ENCODE measurements at places on chromosomes 3 and 15.

GRCh38 chr3:71962561-71963240 lies 177.8 kb upstream of the PROK2 start:
- DNase-seq = no peak

GRCh38 chr3:99970198-99970597 lies 144.1 kb downstream of the FILIP1L start:
- DNase-seq = no peak

DNA sequence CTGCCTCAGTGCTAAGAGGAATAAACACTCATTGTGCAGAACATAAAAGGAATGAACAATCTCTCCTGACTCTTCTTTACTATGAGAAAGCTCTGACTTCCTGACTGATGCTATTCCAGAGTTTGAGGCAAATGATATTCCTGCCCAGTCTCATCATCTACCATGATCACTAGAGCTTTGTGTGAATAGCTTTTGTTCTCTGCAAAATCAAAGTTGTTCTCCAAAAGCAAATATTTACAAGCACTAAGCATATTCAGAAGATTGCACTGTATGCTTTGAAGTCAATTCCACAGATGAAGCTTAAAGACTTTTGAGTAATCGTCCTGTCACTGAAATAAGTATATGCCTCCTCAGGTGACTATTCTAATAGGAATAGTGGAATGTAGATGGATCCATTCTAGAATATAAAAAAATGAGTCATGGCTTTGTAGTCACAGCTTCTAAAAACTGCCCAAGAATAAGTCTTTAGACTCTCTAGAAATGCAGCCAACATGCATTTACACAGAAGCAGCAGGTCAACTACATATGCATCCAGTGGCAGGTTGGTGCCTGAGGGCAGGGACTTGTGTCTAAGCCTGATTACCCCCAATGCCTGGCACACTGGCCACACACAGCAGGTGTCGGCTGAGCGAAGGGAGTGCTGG lies 34.6 kb downstream of the TNFAIP8L3 start:
- DNase-seq = no peak

DNA sequence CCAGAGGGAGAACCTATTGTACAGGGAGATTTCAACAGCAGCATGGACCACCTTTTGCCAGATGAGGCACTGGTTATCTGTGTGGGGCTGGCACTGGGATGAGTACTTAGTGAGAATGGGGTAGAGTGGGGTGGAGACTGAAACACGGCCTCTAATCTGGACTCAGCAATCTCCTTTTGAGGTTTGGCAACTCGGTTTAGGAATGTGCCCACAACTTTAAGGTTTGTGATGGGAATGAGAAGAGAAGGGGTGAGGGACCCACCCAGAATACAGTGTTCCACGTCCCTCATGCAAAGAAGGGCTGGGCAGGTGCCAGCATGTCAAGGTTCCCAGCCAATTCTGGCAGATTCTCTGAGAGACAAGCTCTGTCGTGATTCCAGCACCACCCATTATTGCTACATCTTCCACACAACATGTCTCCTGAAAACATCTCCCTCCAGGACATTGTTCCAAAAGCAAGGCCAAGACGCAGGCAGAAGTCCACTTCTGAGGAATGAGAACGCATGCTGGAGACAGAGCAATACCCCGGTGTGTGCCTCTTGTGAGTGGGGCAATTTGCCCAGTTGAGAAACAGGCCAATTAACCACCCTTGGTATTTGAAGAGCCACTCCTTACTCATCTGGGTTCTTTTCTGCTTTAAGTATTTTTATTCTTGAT lies 37.5 kb upstream of the CCR4 start:
- no peak for DNase-seq

GRCh38 chr3:121995161-121996137 lies 26.6 kb downstream of the ILDR1 start:
- peak; percentile 29 for DNase-seq

All from NCI-H345 (cell line).